HS-27A (cell line): ENCODE measurements at places on chromosomes 13 and 19.
A peak's percentile ranks its signal among the peaks of the same experiment; 100 is the strongest.

DNA sequence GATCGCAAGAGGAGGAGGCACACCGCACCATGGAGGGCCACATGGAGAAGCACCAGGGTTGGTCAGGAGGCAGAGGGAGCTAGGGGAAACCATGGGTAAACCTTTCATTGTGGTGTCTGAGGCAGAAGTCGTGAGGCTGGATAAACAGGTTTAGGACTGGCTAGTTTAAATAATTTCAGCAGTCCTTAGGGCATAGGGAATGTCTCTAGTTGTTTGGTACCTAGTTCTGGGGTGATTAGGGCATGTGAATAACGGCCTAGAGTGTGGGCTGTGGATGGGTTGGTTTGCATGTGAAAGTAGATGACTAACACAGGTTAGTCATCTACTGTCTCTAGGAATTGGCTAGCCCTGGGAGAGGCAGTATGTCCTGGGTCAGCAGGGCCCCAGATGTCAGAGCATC, 102.3 kb downstream of the STOML3 start:
- DNase-seq = no peak

DNA sequence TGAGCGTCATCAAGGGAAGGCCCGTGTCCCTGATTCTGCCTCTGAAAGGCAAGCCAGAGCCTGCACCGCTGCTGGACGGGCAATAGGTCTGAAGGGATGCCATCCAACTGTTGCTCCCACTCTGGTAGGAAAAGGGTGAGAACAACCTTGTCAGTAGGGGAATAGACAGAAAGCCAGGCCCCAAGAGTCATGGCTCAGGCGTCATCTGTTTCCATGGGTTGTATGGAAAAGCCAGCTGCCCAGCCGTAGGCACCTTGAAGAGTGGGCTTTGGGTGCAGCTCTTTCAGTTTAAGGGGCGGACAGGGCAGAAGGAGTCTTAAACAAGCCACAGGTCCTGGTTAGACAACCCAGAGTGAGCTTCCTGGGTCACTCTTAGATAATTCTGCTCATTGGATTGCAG, 66.5 kb downstream of the RNF6 start:
- no peak for DNase-seq

DNA sequence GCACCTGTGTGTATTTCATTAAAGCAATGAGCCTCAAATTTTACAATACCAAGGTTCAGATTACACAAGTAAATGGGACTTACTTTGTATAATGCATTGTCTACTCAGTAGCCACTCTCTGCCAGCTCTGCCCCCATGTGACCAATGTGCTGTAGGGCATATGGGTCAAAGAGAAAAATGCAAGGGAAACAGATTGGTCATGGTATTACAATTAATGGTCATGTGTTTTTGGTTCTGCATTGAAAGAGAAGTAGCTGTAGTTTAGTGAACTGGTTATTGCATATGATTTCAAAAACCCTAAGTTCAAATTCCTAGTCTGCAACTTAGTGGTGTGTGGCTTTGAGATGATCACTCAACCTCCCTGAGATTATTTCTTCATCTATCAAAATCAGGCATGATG, 545.4 kb downstream of the SUCLA2 start:
- DNase-seq = no peak

DNA sequence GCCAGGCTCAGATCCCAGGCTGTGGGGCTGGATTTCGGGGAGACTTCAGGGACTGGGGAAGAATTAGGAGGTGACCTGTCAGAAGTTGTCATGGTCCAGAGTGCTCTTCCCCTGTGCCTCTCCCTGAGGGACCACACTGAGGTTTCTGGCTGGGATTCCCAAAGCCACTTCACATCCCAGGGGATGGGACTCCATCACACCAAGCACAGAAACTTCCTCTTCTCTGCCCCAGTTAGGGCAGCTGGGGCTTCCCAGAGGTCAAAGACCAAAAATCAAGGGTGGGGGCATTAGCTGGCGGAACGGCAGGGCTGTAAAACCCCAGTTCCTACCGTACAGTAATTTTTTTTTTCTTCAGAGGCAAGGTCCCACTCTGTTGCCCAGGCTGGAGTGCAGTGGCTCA, 7.4 kb downstream of the FCER2 start:
- no peak for DNase-seq

GRCh38 chr13:61192826-61193225, 222.8 kb downstream of the PCDH20 start:
- no peak for DNase-seq

- DNase-seq = no peak
Measured at GRCh38 chr13:33194820-33195692, 90.5 kb downstream of the STARD13 start.

- peak; percentile 100 for DNase-seq
Measured at GRCh38 chr19:37999309-38000213, 92.6 kb downstream of the SIPA1L3 start.

- no peak for DNase-seq
Measured at GRCh38 chr13:114061047-114061446, 71.4 kb downstream of the RASA3 start.

- DNase-seq = no peak
Measured at GRCh38 chr13:31824705-31825517, 85.6 kb downstream of the RXFP2 start.

DNA sequence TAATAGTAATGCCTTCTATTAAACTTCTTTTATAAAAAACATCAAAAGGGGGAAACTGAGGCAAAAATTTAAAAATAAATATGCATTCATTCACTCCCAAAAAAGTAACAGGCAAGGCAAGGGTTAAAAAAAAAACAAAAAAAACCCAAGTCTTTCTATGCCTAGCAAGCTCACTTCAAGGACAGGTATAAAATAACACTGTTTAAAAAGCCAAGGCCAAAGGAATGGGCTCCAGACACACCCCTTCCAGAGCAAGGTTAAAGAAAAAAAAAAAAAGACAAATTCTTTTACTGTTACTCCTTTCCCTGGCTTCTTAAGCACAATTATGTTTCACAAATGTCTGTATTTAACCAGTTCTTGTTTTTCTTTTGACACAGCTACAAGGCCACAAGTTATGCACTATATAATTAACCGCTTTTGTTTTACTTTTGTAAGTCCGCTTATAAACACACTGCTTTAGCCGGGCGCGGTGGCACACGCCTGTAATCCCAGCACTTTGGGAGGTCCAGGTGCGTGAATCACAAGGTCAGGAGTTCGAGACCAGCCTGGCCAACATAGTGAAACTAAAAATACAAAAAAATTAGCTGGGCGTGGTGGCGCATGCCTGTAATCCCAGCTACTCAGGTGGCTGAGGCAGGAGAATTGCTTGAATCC, 3.6 kb downstream of the SIGLEC11 start:
- DNase-seq = no peak

GRCh38 chr13:92315265-92315664, 911.3 kb upstream of the GPC6 start:
- DNase-seq = no peak
